Activated CD8-positive, alpha-beta memory T cell treated with anti-CD3 and anti-CD28 coated beads for 48 hours (primary cell): ENCODE measurements at places on chromosomes 3 and 15.

- DNase-seq = no peak
Observed at GRCh38 chr15:100187677-100188076, 154.1 kb downstream of the ADAMTS17 start.

GRCh38 chr15:60854858-60855564 is 374.1 kb downstream of the RORA start:
- no peak for DNase-seq

DNA sequence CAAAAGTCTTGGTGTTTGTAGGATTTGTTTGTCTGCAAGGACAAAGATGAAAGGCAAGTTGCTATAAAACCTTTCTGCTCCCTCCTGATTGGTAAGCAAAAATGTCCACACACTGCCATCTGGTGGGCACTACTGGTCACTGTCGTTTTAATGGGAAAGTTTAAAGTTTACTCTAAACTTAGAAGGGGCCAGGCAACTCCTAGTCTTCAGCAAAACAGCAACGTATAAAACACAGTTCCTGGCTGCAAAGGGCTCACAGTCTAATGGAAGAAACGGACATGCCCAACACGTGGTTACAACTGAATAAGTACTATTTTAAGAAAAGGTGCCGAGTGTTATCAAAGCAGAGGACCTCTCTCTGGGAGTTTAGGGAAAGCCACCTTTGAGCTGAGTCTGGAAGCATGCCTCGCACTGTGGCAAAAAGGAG is 23.7 kb upstream of the TPRG1 start:
- DNase-seq = peak; percentile 49

GRCh38 chr3:130242850-130243569 is 102.5 kb upstream of the COL6A5 start:
- DNase-seq = no peak

DNA sequence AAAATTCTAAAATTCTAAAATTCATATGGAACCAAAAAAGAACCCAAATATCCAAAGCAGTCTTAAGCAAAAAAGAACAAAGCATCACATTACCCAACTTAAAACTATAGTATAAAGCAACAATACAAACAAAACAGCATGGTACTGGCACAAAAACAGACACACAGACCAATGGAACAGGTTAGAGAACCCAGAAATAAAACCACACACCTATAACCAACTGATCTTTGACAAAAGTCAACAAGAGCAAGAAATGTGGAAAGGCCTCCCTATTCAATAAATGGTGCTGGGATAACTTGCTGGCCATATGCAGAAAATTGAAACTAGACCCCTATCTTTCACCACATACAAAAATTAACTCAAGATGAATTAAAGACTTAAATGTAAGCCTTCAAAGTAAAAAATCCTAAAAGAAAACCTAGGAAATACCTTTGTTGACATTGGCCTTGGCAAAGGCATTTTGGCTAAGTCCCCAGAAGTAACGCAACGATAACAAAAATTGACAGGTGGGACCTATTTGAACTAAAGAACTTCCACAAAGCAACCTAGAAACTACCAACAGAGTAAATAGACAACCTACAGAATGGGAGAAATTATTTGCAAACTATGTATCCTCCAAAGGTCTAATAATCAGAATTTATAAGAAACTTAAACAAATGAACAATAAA is 56.9 kb downstream of the TTBK2 start:
- DNase-seq = no peak
